ENCODE measurements at places on chromosomes 3 and 15.

DNA sequence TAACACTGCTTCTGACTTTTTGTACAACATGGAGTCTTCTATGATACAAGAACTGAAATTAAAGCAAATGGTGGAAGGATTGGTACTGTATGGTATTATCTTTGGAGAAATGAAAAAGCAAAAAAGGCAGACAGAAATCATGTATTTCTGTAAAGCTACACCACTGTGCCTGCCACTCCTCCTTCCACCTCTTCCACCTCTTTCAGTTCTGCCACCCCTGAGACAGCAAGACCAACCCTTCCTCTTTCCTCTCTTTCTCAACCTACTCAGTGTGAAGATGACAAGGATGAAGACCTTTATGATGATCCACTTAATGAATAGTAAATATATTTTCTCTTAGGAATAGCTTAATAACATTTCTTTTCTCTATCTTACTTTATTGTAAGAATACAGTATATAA is 57.0 kb downstream of the CD200 start:
- no peaks in the 10 kb centered on the region for H3K36me3 ChIP-seq
- peaks cover 22% of the 10 kb centered on the region for H3K4me1 ChIP-seq
- H3K27me3 ChIP-seq = no peaks in the 10 kb centered on the region
- no peak for DNase-seq
- H3K4me3 ChIP-seq = no peak overlapping the region

DNA sequence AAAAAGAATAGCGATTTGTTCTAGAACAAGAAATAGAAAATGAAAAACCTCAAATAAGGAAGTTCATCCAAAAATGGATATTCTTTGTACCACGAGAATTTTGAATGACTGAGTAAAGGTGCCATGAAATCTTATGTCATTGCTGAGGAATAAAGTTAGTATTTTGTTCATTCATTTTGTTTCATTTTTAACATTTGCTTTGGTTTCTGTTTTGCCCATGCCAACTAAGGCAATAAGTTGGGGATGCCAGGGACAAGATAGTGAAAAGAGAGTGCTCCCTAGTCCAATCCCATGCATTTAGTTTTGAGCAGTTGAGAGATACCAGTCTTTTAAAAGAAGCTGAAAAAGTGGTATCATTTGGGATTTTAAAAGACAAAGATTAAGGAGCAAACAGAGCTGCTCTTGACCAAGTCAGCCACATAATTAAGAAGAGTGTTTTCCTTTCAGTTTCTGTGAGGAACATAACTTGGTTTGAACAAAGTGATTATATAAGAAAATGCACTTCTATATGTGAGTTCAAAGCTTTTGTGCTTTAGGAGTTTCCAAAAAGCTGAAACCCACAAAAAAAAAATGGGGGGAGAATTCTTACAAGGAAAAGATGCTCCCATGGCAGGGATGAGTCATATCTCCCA is 201.4 kb downstream of the PLOD2 start:
- H3K4me1 ChIP-seq = peaks cover 16% of the 10 kb centered on the region
- peak overlapping the region; percentile 12 for H3K4me3 ChIP-seq
- no peaks in the 10 kb centered on the region for H3K36me3 ChIP-seq
- DNase-seq = no peak
- H3K27me3 ChIP-seq = peaks cover 2% of the 10 kb centered on the region
- H3K27ac ChIP-seq = no peak overlapping the region

DNA sequence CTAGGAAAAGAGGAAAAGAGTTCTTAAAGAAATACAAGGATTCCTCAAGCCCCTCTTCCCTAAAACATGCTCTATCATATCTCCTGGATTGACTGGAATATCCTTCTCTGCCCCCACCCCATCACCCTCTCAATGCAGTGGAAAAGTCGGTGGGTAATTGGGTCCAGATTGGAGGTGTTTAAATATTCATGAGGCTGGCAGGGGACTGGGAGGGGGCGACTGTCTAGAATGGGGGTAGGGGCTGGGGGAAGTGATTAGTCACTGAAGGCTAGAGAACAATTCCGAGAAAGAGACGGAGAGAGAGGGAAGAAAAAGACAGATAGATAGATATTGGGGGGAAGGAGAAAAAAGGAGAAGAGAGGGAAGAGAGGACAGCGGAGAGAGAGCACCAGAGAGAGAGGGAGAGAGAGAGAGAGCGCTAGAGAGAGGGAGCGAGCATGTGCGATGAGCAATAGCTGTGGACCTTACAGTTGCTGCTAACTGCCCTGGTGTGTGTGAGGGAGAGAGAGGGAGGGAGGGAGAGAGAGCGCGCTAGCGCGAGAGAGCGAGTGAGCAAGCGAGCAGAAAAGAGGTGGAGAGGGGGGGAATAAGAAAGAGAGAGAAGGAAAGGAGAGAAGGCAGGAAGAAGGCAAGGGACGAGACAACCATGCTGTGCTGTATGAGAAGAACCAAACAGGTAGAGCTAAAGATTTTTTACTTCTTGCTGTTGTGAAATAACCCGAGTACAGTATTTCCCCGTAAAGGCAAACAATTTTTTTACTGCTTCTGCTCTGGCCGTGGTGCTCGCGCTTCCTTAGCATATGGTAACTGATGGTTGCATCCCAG is at the start of gene GAP43:
Gene GAP43, plus strand, starts transcription at position 467 of the 825 bp plus-strand sequence. Its CDS starts 180 bp downstream, at position 647.
- no peaks in the 10 kb centered on the region for H3K36me3 ChIP-seq
- peak within 1 kb of the TSS; percentile 5 for H3K27ac ChIP-seq
- peaks cover 29% of the 10 kb centered on the region for H3K27me3 ChIP-seq
- DNase-seq = no peak
- H3K4me3 ChIP-seq = peak within 1 kb of the TSS; percentile 75

GRCh38 chr3:113643583-113643982 is 52.9 kb downstream of the USF3 start:
- H3K27ac ChIP-seq = no peak overlapping the region
- H3K36me3 ChIP-seq = peaks cover 6% of the 10 kb centered on the region
- H3K4me3 ChIP-seq = no peak overlapping the region

- no peaks in the 10 kb centered on the region for H3K4me1 ChIP-seq
- H3K27me3 ChIP-seq = peaks cover 12% of the 10 kb centered on the region
- H3K4me3 ChIP-seq = no peak overlapping the region
- no peaks in the 10 kb centered on the region for H3K36me3 ChIP-seq
- H3K27ac ChIP-seq = no peak overlapping the region
- no peak for DNase-seq
Measured at GRCh38 chr3:64509206-64509605, 178.6 kb downstream of the ADAMTS9 start.

Data from osteocyte (in vitro differentiated cells).